ENCODE measurements at places on chromosomes 2 and 18. TPM values are rescaled to one million over a fixed set of nuclear protein-coding genes. Genes with fewer than 3 reads are reported as not detected.

OSR1 gene
- total RNA-seq = 6.9 TPM

GYPC gene
- total RNA-seq = not detected

SLC66A2 gene
- 24.3 TPM for total RNA-seq

ARHGAP15 gene
- total RNA-seq = not detected

SLC39A10 gene
- total RNA-seq = 27.7 TPM

TUBA3D gene
- total RNA-seq = not detected

MOB4 gene
- 19.9 TPM for total RNA-seq

All from PC-9 (cell line).